ENCODE measurements at places on chromosomes 5 and 9. TPM values are rescaled to one million over a fixed set of nuclear protein-coding genes. Genes with fewer than 3 reads are reported as not detected.

GRCh38 chr9:120315154-120315553 lies 264.8 kb downstream of the CDK5RAP2 start:
- peaks cover 4% of the 10 kb centered on the region for H3K36me3 ChIP-seq
- DNase-seq, result no peak
- peaks cover 3% of the 10 kb centered on the region for H3K27me3 ChIP-seq
- H3K4me3 ChIP-seq, result no peak overlapping the region
- no peak overlapping the region for H3K27ac ChIP-seq
- no peaks in the 10 kb centered on the region for H3K4me1 ChIP-seq

DNA sequence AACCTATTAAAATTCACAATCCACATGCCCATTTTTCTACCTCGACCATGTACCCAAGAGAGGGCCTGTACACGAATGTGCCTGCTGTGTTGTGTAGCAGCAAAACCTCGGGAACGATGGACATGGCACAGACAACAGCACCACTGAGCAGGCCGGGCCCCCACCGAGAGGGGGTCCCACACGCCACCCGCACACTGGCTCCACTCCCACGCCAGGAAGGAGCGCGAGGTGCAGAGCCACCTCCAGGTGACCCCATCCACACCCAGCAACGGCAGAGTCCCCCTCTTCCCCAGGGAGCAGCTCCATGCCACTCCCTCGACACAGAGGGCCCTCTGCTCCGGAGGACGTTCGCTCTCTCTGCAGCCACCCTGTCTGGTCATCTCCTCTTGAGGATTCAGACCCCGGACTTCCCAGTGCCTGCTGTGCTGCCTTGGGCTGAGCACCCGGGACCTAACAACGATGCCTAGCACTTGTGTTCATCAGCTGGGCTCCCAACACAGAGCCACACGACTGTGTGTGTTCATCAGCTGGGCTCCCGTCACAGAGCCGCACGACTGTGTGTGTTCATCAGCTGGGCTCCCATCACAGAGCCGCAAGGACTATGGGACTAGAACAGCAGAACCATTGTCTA lies 25.3 kb upstream of the ADAMTS2 start:
- no peak overlapping the region for H3K27ac ChIP-seq
- no peak overlapping the region for H3K4me3 ChIP-seq
- H3K27me3 ChIP-seq, result peaks cover 20% of the 10 kb centered on the region
- peaks cover 31% of the 10 kb centered on the region for H3K4me1 ChIP-seq
- no peak for DNase-seq

GRCh38 chr9:6680797-6681146 lies 35.2 kb upstream of the GLDC start:
- H3K36me3 ChIP-seq, result no peaks in the 10 kb centered on the region
- H3K27ac ChIP-seq, result peak overlapping the region; percentile 98
- H3K4me1 ChIP-seq, result no peaks in the 10 kb centered on the region
- peak overlapping the region; percentile 96 for H3K4me3 ChIP-seq
- peak; percentile 65 for DNase-seq

DNA sequence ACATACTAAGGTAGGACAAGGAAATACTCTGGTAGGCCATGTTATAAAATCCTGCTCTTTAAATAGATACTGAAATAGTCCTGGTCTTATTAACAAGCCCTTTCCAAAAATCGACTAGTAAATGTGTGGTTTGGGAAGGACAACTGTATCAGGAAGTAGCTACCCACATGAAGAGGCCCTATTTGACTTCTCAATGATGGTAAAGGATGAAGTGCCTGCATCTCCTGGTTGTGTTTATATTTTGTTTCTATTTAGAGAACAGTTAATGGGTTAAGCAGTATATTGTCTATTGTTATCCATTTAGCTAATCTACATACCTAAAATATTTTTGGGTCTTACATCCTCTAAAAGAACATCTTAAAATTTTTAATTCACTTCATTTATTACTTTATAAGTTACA lies 12.5 kb downstream of the GDF9 start:
- H3K36me3 ChIP-seq, result no peaks in the 10 kb centered on the region
- no peaks in the 10 kb centered on the region for H3K4me1 ChIP-seq
- H3K4me3 ChIP-seq, result no peak overlapping the region

The ADAMTSL1 gene
- 0.91 TPM for total RNA-seq

DNA sequence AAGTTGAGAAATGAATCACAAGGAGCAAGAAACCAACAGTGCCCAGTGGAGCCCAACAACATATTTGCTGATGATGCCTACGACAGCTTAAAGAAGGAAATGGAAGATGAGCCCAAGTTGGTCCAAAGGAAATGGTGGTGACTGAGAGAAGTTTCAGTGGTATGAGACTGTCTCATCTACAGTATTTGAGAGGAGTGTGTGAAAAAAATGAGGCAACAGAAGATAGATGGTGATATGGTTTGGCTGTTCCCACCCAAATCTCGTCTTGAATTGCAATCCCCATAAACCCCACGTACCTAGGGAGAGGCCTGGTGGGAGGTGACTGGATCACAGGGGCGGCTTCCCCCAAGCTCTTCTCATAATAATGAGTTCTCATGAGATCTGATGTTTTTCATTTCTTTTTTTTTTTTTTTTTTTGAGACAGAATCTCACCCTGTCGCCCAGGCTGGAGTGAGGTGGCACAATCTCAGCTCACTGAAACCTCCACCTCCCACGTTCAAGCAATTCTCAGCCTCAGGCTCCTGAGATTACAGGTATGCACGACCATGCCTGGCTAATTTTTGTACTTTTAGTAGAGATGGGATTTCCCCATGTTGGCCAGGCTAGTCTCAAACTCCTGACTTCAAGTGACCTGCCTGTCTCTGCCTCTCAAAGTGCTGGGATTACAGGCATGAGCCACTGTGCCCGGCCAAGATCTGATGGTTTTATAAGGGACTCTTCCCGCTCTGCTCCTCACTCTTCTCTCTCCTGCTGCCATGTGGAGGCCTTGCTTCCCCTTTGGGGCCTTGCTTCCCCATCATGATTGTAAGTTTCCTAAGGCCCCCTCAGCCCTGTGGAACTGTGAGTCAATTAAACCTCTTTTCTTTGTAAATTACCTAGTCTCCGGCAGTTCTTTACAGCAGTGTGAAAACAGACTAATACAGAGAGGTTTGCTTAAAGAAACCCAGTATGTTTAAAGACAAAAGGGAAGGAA lies 30.2 kb downstream of the EFCAB9 start:
- H3K4me1 ChIP-seq, result peaks cover 18% of the 10 kb centered on the region
- DNase-seq, result no peak
- H3K27me3 ChIP-seq, result peaks cover 1% of the 10 kb centered on the region
- no peak overlapping the region for H3K4me3 ChIP-seq
- H3K36me3 ChIP-seq, result peaks cover 7% of the 10 kb centered on the region

- DNase-seq, result no peak
- no peaks in the 10 kb centered on the region for H3K36me3 ChIP-seq
- H3K27me3 ChIP-seq, result peaks cover 3% of the 10 kb centered on the region
- H3K4me3 ChIP-seq, result no peak overlapping the region
- H3K27ac ChIP-seq, result no peak overlapping the region
- peaks cover 4% of the 10 kb centered on the region for H3K4me1 ChIP-seq
These were observed 193.0 kb downstream of the SPOCK1 start for GRCh38 chr5:137305971-137306602.

- peak overlapping the region; percentile 48 for H3K4me3 ChIP-seq
- H3K36me3 ChIP-seq, result peaks cover 6% of the 10 kb centered on the region
- peak overlapping the region; percentile 92 for H3K27ac ChIP-seq
These were observed 28.8 kb downstream of the CAMK4 start for GRCh38 chr5:111252799-111253545.

DNA sequence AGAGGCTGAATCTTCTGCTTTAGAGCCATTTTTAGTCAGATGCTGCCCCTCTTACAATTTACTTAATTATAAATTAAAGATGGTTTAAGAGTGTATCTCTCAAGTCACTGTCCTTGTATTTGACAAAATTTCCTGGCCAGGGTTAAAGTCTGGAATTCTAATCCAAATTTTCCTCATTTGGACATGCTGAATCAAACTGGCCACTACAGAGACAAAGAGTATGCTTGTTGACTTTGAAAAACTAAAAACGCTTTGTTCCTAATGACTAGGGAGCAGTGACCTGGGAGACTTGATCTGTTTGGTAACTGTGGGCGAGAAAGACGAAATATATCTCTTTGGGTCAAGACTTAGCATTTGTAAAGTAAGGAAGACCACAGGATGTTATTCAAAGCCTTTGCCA lies 303.2 kb downstream of the ZSWIM6 start:
- H3K4me1 ChIP-seq, result peaks cover 38% of the 10 kb centered on the region
- H3K27ac ChIP-seq, result no peak overlapping the region
- H3K36me3 ChIP-seq, result no peaks in the 10 kb centered on the region

DNA sequence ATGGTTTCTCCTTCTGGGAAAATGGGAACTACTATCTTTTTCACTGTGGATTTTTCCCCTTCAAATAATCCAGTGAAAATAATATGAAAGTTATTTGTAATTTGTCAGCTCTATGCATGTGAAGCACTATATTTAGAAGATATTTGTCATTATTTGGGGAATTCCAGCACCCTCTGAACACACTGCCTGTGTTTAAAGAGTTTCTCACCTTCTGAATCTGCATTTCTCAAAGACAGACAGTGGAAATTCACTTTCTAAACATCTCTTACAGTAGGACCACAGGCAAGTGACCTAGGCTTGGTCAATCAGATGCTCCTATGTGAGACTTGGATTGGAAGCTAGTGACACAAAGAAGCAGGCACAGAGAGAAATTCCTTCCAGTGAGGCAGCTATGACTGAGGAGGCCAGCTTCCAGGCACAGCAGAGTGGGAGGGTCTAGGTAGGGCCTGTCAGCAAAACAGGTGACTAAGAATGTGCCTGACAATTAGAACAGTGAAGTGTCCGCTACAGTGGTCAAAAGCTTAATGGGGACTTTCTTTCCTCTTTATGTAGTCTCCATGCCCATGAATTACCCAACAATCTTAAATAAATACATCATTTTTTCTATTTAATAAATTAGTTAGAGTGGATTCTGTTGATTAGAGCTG lies 167.2 kb downstream of the HMHB1 start:
- no peak for DNase-seq
- no peak overlapping the region for H3K27ac ChIP-seq
- no peak overlapping the region for H3K4me3 ChIP-seq
- H3K27me3 ChIP-seq, result no peaks in the 10 kb centered on the region

The BTNL3 gene
- total RNA-seq, result not detected

GRCh38 chr5:134055015-134055414 lies 50.2 kb upstream of the VDAC1 start:
- no peaks in the 10 kb centered on the region for H3K36me3 ChIP-seq
- H3K4me3 ChIP-seq, result no peak overlapping the region
- peaks cover 4% of the 10 kb centered on the region for H3K27me3 ChIP-seq
- no peak overlapping the region for H3K27ac ChIP-seq
- no peak for DNase-seq

GRCh38 chr5:65021527-65022226 lies 252.9 kb downstream of the CWC27 start:
- H3K4me1 ChIP-seq, result no peaks in the 10 kb centered on the region
- H3K4me3 ChIP-seq, result no peak overlapping the region
- H3K27ac ChIP-seq, result no peak overlapping the region
- H3K36me3 ChIP-seq, result no peaks in the 10 kb centered on the region
- no peak for DNase-seq
- peaks cover 3% of the 10 kb centered on the region for H3K27me3 ChIP-seq

The MTAP gene
- 48.1 TPM for total RNA-seq

The SHOC1 gene
- not detected for total RNA-seq

DNA sequence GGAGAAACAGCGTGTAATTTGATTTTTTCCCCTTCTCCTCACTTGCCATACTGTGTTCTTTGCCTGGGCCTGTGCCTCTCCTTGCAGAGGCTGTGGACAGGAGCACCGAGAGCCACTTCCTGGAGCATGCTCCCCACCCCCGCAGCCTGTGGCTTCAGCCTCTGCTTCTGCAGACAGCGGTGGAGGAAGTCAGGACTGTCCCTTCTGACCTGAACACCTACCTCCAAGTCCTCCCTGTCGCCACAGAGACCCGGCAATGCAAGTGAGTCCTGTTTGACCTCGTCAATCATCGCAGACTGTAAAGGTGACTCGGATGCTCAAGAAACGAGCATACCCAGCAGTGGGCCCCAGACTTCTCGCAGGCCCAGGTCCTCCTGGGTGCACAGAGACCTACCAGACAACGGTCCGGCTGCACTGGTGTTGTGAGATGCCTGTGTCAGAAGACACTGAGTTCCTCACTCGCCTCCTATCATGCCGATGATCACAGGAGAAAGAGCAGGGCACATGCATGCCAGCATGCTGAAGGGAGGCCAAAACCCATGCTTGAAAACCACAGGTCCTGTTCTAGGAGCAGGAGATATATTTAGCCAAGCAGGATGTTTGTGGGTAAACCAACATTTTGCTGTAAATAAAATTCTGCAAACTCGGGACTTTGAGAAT lies 198.8 kb downstream of the AUH start:
- H3K27ac ChIP-seq, result no peak overlapping the region
- no peak for DNase-seq
- H3K36me3 ChIP-seq, result no peaks in the 10 kb centered on the region
- H3K27me3 ChIP-seq, result no peaks in the 10 kb centered on the region
- H3K4me1 ChIP-seq, result no peaks in the 10 kb centered on the region

Measured in glutamatergic neuron (in vitro differentiated cells).